ENCODE measurements at places on chromosomes 6 and 20.

- no peak for DNase-seq
Observed at GRCh38 chr20:46622165-46622564, 29.1 kb downstream of the SLC13A3 start.

DNA sequence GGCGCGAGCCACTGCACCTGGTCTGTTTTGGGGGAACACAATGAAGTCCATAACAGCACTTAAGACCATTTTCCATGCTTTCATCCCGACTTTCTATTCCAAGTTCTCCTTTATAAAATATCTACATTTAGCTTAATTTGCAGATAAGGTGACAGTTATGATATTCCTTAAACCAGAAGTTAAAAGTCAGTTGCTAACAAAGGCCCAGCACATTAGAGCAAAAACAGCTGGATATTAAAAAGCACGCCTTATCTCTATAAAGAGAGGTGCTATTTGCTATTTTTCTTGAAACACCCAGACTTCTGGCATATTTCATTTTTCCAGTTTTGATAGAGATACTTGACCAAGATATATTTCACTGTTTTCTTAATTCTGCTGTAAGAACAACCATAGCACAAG is 15.8 kb downstream of the OR2B2 start:
- no peak for DNase-seq

DNA sequence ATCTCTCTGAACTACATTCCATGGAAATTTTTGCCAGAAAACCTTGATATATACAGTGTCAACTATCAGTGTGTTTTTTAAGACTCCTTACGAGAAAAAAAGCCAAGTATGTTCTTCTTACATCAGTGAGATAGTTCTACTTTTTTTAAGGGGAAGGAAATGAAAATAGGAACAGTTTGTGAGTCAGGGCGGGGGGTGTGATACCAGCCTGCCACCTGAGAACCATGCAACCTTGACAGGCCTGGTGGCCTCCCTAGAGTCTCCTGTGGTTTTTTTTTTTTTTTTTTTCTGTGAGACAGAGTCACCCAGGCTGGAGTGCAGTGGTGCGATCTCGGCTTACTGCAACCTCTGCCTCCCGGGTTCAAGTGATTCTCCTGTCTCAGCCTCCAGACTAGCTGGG is 96.3 kb upstream of the GCM1 start:
- DNase-seq = peak; percentile 4

GRCh38 chr6:28115799-28116198 is 8.6 kb upstream of the ZSCAN16 start:
- DNase-seq = no peak

- no peak for DNase-seq
Observed at GRCh38 chr6:134920422-134920821, 29.5 kb downstream of the ALDH8A1 start.

DNA sequence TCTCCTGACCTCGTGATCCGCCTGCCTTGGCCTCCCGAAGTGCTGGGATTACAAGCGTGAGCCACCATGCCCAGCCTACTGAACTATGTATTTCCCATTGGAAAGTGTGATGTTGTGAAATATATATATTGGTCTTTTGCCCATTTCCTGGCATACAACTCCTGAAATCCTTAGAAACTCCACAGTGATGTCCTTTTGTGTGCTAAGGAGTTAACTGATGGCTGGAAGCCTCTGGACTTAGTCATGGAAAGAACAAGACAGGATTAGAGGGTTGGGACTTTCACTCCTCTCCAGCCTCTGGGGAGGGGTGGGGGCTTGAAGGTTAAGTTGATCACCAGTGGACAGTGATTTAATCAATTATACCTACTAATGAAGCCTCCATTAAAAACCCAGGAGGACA is 7.1 kb downstream of the PANK2 start:
- no peak for DNase-seq

- DNase-seq = no peak
Observed at GRCh38 chr20:50980071-50980681, 21.6 kb downstream of the MOCS3 start.

DNA sequence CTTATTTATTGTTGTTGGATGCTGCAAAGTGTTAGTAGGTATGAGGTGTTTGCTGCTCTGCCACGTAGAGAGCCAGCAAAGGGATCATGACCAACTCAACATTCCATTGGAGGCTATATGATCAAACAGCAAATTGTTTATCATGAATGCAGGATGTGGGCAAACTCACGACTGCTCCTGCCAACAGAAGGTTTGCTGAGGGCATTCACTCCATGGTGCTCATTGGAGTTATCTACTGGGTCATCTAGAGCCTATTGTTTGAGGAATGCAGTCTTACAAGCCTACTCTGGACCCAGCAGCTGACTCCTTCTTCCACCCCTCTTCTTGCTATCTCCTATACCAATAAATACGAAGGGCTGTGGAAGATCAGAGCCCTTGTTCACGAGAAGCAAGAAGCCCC is 12.1 kb downstream of the MICB start:
- DNase-seq = no peak

DNA sequence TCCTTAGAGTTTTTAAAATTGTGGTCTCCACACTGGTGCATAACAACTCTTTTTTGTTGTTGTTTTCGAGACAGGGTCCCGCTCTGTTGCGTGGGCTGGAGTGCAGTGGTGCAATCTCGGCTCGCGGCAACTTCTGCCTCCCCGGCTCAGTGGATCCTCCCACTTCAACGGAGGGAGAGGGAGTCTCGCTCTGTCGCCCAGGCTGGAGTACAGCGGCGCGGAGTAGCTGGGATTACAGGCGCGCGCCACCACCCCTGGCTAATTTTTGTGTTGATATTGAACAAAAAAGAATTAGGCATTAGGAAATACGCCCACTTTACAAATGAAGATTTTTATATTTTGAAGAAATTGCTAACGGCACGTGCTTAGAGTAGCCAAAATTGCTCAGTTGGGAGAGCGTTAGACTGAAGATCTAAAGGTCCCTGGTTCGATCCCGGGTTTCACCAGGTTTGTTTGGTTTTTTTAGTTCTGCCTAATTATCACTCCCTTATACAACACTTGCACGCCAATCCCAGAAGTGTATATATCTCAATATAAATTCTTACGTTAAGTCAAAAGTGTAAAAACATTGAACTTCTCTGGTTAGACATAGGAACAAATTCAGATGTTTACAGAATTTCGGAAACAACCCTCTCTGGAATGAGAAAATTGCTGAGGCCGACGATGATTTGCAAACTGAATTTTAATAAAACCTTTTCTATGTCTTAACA is 159.6 kb downstream of the TRIM27 start:
- no peak for DNase-seq

DNA sequence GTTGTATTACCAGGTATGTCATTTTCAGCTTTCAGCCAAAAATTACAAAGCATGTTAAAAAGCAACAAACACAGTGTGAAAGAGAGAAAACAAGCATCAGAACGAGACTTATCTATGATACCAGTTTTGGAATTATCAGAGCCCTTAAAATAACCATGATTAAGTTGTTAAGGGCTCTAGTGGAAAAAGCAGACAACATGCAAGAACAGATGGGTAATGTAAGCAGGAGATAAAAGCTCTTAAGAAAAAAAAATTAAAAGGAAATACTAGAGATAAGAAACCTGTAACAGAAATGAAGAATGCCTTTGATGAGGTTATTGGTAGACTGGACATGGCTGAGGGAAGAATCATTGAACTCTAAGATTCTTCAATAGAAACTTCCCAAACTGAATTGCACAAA is 127.5 kb upstream of the SCGN start:
- no peak for DNase-seq

DNA sequence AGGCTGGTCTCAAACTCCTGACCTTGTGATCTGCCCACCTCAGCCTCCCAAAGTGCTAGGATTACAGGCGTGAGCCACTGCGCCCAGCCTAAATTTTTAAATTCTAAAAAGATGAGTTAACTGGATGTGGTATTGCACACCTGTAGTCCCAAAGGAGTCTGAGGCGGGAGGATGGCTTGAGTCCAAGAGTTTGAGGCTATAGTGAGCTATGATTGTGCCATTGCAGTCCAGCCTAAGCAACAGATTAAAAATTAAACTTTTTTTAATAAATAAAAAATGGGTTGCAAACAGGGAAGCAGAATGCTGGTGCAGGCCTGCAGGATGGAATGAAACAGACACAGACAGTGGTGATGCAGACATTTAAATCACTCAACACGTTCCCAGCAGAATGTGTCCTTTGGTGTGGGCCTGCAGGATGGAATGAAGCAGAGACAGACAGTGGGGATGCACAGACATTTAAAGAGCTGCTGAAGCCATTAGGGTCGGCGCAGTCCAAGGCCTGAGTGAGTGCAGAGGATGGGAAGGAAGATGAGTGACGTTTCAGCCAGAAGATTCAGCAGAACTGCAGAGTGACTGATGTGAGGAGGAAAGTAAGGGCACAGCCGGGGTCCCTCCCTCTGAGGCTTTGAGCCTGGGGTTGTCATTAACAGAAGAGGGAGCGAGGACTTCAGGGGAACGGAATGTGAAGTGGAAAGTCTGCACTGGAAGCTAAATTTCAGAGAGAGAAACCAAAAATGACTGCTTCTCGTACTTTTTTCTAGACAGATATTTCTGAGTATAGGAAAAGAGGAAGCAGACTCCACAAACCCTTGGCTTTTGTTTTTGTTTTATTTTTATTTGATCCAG is 117.5 kb downstream of the RIN2 start:
- no peak for DNase-seq

DNA sequence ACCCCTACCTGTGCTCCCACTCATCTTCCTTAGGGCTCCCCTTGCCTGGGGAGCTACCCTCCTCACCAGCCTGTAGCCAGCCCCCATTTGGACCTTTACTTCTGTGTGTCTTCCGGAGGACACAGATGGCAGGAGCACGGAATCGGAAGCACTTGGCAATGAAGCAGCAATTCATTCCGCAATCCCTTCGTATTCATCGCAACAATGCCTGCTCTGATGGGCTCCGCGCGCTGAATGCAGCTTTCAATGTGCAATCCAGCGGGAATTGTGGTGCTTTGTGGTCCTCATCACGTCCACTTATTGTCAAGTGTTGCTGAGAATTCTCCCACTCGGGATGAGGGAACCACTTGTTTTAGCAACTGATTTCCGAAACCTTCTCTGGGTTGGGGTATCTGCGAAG is 336.0 kb downstream of the DHX35 start:
- DNase-seq = no peak

DNA sequence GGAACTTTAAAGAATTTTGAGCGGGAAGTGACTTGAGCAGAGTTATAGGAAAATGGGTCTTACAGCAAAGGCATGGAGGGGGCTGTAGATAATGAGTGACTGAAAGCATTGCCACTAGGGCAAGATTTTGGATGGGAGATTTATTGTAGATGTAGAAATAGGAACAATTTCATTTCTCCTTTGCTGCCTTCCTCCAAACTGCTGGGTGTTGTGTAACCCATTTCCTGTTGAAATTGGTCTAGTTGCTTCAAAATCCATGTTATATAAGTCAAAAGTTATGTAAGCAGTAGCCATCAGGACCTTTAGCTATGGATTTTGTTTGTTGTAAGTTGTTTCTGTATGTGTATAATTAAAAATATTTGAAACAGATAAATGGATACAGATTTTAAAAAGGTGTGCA is 11.1 kb downstream of the YWHAB start:
- DNase-seq = no peak

- no peak for DNase-seq
Observed at GRCh38 chr6:76876922-76877553, 586.3 kb downstream of the HTR1B start.

- DNase-seq = no peak
Observed at GRCh38 chr20:33696448-33696847, 10.3 kb upstream of the E2F1 start.

DNA sequence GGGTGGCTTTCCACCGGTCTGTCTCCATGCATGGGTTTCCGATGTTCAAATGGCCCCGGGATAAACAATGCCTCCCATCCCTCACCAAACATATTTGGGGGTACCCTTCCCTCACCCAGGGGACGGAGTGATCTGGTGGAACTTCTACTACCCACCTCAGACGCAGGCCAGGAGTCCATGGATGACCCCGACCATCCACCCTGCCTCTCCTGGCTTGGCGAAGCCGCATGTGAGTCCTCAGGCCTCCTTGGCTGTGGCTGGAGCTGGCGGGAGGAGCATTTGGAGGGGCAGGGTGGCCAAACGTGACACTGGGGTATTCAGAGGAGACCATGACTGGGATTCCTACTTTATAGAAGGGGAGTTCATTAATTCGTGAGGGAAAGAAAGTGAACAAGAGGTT is 45.9 kb upstream of the FRMD1 start:
- no peak for DNase-seq

DNA sequence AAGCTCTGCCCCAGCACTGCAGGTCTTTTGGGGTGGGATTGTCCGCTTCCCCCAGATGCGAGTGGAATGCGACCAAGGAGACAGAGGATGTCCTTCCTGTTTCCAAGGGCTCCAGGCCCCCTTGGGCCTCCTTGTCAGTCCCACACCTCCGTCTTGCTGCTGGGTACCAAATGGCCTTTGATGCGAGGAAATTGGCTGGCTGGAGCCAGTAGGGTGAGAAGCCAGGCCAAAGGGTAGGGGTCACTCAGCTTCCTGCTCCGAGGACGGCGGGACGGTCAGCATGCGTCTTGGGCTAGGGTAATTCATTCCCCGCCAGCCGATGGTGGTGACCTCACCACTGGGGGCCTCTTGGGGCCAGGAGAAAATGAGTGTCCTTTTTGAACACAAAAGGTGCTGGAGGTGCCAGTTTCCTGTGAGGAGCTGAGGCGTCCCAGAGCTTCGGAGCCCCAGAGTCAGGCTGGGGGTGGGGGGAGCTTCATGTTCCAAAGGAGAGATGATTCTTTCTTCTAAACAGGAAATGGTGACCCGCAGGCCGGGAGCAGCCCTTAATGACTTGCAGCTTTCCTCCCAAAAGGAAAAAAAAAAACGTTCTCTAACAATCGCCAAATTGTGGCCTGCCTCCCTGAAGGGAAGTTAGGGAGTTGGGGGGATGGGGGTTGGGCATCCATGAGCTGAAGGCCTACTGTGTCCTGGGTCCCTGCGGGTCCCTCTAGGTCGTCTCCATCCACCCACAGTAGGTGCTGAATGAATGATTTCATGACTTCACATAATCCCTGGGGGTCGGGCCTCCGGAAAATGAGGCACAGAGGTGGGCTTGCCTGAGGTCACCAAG is 6.7 kb downstream of the SNAI1 start:
- DNase-seq = no peak

DNA sequence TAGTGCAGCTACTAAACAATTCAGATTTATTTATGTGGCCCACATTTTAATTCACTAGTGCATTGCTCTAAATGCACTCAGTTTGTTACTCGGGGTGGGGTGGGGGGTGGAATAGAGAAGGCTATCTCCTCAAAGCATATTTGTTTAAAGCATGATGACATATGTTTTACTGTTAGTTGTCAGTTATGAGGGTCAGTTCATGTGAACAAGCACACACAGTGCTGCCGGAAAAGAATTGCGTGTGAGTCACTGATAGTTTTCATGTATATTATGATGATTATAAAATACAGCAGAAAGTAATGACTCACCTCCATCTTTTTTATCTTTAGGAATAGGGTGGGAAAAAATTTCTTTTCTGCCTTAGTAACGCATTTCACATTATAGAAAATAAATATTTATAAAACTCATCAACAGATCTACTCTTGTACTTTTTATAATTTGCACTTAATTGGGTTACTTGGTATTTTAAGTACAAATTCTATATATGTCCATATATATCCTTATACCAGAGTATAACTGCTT is 42.2 kb upstream of the STXBP5 start:
- DNase-seq = no peak

All from activated CD4-positive, alpha-beta T cell treated with anti-CD3 and anti-CD28 coated beads, Interleukin-2, amount 50 U/mL, for 4 hours (primary cell).